Epithelial cell of proximal tubule (primary cell): ENCODE measurements at places on chromosomes 5 and 9. TPM values are rescaled to one million over a fixed set of nuclear protein-coding genes. Genes with fewer than 3 reads are reported as not detected.

GRCh38 chr5:3153226-3153858, 401.9 kb upstream of the IRX2 start:
- no peak for DNase-seq

DNA sequence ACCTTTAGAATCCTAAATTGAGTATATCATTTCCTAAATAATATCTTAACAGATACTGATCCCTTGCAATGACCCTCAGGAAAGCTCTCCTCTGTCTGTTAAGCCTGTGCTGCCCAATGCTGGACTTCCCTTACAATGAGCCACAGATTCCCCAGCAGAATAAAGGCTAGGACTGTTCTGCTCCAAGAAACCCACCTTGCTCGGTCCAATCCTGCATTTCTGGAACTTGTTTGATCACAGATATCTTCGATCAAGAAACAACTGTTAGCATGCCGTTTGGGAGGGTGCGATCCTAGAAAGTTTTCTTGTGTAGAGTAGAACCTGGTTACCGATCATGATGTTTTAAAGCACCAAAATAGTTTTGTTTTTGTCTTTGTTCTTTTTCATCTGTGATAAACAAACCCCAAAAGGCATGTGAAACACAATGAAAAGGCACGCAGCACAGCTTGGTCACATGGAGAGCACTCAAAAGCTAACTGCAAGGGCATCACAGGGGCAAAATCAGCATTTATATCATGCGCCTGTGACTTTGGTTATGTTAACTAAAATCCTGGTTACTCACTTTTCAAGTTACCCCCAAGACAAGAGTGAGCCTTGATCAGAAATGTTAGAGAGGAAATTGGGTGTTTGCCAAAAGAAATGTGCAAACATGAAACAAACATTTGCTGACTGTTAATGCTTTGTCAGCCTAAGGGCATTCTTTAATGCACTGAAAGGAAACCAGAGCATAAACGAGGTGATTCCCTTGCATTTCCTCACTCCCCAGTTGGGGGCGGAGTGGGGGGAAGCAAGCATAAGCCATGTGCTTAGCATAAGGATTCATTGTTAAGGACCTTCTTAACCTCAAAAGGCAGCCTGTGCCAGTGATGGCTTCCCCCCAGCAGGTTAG, 61.9 kb upstream of the ADAMTS16 start:
- DNase-seq = peak; percentile 54

- DNase-seq = no peak
Observed at GRCh38 chr5:34013547-34013946, 5.7 kb upstream of the AMACR start.

DNA sequence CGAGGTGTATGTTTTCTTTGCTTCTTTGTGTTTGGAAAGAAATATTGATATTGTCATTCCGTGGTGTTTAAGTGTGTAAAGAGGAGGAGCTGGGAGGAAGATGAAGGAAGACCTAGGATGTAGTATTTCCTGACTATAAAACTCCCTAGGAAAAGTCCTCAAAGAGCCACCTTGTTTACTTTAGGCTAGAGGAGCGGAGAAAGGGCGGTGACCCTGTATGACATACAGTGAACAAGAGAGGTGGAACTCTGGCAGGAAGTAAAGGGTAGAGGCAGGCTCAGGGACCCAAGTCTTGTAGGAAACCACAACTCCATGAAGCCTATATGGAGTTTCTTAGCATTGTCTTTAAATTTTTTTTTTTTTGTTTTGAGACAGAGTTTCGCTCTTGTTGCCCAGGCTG, 303.9 kb downstream of the DOCK8 start:
- no peak for DNase-seq

- DNase-seq = no peak
Observed at GRCh38 chr5:1886846-1887587, 4.3 kb upstream of the IRX4 start.

- no peak for DNase-seq
Observed at GRCh38 chr5:109961751-109962150, 272.0 kb downstream of the MAN2A1 start.

IFT74 gene
- total RNA-seq = 7.2 and 17.5 TPM in 2 replicates

CFAP157 gene
- not detected in 2 replicates for total RNA-seq

- DNase-seq = no peak
Observed at GRCh38 chr9:16103620-16104397, 551.0 kb downstream of the CCDC171 start.
